ENCODE measurements at places on chromosomes 6 and 20. TPM values are rescaled to one million over a fixed set of nuclear protein-coding genes. Genes with fewer than 3 reads are reported as not detected.

Gene MYH7B
- total RNA-seq = 24.4 TPM

Gene MOG
- total RNA-seq = 0.16 TPM

Gene RIPOR2
- 7.3 TPM for total RNA-seq

Gene TAAR6
- not detected for total RNA-seq

Gene NRSN1
- not detected for total RNA-seq

DNA sequence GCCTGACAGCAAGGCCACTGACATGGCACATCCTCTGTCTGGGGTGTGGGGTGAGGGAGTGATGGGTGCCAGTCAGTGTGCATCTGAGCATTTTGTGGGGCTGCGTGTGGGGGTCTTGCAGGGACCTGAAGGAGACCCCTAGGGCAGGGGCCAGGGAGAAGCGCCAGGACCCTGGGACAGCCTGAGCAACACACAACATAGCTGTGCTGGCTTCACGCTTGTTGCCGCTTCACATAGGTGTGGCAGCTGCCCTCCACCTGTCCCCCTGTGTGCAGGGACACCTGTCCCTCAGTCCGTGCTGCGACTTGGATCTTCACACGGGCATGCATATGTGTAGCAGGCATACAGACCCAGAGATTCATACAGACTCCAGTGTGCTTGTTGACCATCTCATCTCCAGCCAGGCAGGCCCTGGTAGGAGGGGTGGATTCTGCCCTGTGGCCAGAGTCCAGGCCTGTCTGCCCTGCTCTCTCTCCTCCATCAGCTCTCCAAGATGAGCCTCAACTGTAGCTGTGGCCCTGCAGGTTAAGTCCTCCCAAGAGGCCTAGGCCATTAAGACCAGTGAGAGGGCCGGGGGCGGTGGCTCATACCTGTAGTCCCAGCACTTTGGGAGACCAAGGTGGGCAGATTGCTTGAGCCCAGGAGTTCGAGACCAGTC lies 3.2 kb upstream of the NPBWR2 start:
- H3K27me3 ChIP-seq = no peaks in the 10 kb centered on the region
- H3K4me1 ChIP-seq = no peaks in the 10 kb centered on the region
- H3K36me3 ChIP-seq = no peaks in the 10 kb centered on the region
- no peak overlapping the region for H3K27ac ChIP-seq

- no peaks in the 10 kb centered on the region for H3K27me3 ChIP-seq
- no peaks in the 10 kb centered on the region for H3K36me3 ChIP-seq
- H3K4me1 ChIP-seq = no peaks in the 10 kb centered on the region
These were observed 5.6 kb upstream of the BPIFA2 start for GRCh38 chr20:33162313-33162712.

GRCh38 chr20:64024141-64024990 lies 11.6 kb upstream of the C20orf204 start:
- H3K27ac ChIP-seq = no peak overlapping the region
- H3K4me3 ChIP-seq = no peak overlapping the region
- H3K27me3 ChIP-seq = no peaks in the 10 kb centered on the region
- no peaks in the 10 kb centered on the region for H3K4me1 ChIP-seq
- no peak for DNase-seq

DNA sequence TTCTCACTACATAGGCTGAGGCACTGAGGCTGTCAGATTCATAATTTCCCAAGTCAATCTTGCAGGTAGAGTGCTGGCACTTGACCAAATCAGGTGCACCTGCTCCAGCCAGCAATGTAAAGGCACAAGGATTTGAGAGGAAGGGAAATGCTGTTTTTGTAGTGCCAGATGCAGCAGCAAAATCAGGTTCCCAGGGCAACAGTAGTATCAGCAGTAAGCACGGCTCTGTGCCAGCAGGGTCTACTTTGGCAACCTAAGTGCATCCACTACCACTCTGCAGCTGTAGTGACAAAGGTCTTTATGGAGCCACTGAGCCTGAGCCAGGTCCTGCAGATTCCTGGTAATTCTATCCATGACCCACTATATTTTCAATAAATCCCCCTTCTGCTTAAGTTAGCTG lies 329.5 kb downstream of the TPBG start:
- H3K4me3 ChIP-seq = no peak overlapping the region
- H3K4me1 ChIP-seq = no peaks in the 10 kb centered on the region
- no peaks in the 10 kb centered on the region for H3K36me3 ChIP-seq
- DNase-seq = no peak

DNA sequence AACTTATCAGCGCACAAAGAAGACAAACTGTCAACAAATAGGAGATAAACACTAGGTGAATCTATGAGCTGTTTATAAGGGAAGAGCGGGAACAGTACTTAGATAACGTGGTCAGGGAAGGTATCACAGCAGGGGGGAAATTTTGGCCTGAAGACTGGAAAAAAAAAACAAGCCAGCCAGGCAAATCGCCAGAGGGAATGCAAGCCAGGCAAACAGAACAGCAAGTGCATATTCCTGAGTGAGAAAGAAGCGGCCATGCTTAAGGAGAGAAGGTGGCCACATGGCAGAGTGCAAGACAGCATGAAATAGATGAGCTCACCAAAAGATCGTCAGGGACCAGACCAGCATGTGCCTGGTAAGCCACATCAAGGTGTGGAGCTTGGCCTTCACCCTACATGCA lies 466.5 kb upstream of the ARID1B start:
- H3K27ac ChIP-seq = no peak overlapping the region
- H3K27me3 ChIP-seq = no peaks in the 10 kb centered on the region
- H3K36me3 ChIP-seq = no peaks in the 10 kb centered on the region
- no peak for DNase-seq
- H3K4me1 ChIP-seq = no peaks in the 10 kb centered on the region

DNA sequence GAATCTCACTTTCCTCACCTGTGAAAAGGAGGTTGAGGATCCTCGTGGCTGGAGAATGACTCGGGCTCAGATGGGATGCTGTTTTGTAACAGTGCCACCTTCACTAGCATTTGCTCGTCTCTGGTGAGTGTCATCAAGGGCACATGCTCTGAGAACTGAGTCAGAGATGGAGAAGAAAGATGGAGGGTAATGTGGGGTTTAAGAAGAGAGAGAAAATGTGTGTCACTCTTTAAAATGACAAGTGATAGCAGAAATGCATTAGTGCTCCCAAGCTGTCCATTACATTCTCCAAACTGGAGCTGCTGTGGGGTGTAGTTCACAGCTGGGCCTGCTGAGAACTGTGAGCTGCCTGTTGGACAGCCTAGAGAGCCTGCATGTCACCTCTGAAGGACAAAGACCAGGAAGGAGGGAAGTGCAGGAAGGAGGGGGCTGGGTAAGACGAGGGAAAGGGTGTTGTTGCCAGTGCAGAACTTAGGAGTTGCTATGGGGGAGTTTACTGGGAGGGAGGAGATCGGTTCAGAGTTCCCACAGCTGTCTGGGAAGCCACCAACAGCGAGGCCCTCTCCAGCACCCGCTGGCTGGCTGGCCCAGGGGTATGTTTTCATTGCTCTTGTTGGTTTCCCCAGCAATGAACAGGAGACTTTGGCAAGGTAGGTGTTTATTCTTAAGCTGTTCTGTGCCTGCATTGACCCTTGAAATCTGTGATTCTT lies 19.8 kb downstream of the GMPR start:
- no peak for DNase-seq
- H3K4me3 ChIP-seq = no peak overlapping the region
- peak overlapping the region; percentile 80 for H3K27ac ChIP-seq
- H3K36me3 ChIP-seq = peaks cover 21% of the 10 kb centered on the region
- peaks cover 19% of the 10 kb centered on the region for H3K4me1 ChIP-seq

GRCh38 chr20:24704899-24705298 lies 235.5 kb downstream of the SYNDIG1 start:
- H3K4me3 ChIP-seq = no peak overlapping the region
- H3K4me1 ChIP-seq = no peaks in the 10 kb centered on the region
- no peaks in the 10 kb centered on the region for H3K27me3 ChIP-seq
- no peaks in the 10 kb centered on the region for H3K36me3 ChIP-seq

Measured in right atrium auricular region (tissue), 2 donors.